ENCODE measurements at places on chromosomes 7 and 10.

- DNase-seq, result no peak
These were observed 92.9 kb downstream of the CELF2 start for GRCh38 chr10:11110539-11110938.

- DNase-seq, result no peak
These were observed 6.4 kb downstream of the ECHS1 start for GRCh38 chr10:133366751-133367150.

DNA sequence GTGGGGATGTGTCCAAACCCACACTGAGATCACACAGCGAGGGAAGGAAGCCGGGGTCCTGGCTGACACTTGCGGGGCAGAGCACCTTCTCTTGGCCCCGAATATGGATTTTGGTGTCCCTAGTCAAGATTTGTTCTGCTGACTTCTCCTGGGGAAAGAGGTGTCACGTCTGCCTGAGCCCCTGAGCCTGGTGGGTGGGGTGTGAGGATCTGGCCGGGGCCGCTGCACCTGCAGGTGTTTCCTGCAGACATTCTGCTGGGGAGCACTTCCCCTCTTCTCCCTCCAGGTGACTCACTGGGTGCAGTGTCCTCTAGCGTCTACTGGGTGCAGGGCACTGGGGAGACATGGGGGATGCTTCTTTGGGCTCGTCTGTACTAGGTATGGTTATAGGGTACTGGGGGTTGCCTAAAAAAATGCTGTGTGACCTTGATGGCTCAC lies 99.2 kb downstream of the GRK5 start:
- peak; percentile 87 for DNase-seq

DNA sequence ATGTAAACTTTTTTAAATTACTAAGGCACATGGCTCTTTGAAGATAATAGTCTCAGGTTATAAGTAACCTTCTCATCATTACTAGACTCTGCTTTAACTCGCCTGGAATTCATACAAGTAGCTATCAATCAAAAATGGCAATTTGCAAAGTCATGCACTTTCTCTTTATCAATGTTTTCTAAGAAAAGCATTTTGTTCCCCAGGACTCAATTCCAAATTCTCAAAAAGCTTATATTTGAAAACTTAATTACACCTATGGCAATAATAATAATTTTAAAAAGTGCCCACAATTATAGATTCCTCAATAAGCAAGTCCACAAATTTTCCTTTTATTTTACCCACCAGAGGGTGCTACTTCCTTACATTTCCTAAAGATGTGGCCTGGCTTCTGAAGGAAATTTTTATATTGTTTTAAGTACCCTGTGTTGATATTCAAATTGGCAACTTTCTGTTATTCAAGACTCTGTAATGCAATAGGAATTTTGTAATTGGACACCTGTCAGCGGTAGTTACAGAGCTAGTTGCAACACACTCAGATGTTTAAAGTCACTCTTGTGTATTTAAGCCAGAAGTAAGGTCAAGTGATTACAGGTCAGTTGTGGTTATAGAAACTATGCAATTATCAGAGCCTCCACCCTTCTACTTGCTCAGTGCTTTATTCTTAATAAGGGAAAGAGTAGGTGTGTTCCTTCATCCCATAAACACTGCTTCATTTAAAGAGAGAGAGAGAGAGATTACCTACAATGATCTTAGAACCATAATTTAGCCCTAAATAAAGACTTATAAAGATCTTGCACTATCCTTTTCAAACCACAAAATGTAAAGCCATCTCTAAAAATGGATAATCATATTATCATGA lies 47.1 kb upstream of the HYAL4 start:
- DNase-seq, result peak; percentile 10

DNA sequence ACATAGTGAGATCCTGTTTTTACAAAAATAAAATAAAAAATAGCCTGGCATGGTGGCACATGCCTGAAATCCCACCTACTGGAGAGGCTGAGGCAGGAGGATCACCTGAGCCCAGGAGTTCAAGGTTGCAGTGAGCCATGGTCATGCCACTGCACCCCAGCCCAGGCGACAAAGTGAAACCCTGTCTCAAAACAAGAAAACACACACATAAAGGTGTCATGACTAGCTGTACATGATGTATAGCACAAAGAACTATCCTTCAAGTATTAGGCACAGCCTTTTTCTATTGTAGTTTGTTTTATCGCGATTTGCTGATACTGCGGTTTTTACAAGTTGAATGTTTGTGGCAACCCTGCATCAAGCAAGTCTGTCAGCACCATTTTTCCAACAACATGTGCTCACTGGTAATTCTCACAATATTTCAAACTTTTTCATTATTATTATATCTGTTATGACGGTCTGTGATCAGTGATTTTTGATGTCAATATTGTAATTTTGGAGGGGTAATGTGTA lies 11.5 kb upstream of the SNX13 start:
- DNase-seq, result no peak
